Urinary bladder (tissue), 4 donors: ENCODE measurements at places on chromosomes 5 and 9. TPM values are rescaled to one million over a fixed set of nuclear protein-coding genes. Genes with fewer than 3 reads are reported as not detected.

The ADCY2 gene
- 6.5 TPM for total RNA-seq

The SLC6A3 gene
- not detected for total RNA-seq

The PCDHB2 gene
- total RNA-seq: 3.4 TPM

The TBCA gene
- 98.8 TPM for total RNA-seq

The IFNB1 gene
- not detected for total RNA-seq

The SMC5 gene
- total RNA-seq: 146 TPM

The ARHGEF28 gene
- total RNA-seq: 16.9 TPM

The RGS14 gene
- total RNA-seq: 4.7 TPM

The TEX48 gene
- not detected for total RNA-seq

DNA sequence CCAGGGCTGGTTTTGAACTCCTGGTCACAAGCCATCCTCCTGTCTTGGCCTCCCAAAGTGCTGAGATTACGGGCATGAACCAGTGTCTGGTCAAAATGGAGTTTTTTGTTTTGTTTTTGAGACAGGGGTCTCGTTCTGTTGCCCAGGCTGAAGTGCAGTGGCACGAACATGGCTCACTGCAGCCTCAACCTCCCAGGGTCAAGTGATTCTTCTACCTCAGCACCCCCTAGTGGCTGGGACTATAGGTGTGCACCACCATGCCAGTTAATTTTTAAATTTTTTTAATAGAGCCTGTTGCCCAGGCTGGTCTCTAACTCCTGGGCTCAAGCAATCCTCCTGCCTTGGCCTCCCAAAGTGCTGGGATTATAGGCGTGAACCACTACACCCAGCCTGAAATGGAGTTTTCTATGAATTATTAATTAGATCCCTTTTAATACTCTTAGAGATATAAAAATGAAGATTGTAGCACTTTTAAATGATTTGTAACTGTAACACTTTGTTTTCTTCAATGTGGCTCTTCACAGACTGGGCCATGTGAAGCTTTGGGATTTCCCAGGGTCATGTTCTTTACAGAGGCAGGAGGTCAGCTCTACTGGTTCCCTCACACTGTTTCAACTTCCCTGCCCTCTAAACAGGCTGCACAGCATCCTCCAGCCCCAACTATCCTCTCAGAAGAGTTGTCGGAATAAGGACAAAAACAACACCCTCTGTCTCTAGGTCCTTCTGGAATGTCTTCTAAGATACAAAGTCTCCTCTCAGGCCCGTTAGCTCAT lies 32.7 kb upstream of the SPARC start:
- no peak for DNase-seq

- peak; percentile 40 for DNase-seq
These were observed 134.5 kb downstream of the GNAQ start for GRCh38 chr9:77896938-77897667.

DNA sequence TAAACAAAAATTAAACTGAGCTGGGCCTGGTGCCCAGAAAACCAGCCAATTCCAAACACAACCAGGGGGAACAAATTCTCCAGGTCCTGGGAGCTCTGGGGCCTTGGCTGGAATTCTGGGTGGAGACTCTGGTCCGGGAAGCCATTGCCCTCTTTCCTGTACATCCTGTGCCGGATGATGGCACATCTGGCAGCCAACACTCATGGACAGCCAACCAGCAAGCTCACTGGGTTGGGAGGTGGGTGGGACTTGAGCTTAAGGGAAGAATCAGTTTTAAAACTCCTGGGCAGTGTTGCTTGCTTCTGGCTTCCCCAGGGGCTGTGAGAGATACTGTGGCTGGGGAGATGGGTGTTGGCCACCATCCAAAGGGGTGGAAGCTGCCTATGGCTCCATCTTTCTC lies 56.1 kb downstream of the PCDH1 start:
- no peak for DNase-seq

DNA sequence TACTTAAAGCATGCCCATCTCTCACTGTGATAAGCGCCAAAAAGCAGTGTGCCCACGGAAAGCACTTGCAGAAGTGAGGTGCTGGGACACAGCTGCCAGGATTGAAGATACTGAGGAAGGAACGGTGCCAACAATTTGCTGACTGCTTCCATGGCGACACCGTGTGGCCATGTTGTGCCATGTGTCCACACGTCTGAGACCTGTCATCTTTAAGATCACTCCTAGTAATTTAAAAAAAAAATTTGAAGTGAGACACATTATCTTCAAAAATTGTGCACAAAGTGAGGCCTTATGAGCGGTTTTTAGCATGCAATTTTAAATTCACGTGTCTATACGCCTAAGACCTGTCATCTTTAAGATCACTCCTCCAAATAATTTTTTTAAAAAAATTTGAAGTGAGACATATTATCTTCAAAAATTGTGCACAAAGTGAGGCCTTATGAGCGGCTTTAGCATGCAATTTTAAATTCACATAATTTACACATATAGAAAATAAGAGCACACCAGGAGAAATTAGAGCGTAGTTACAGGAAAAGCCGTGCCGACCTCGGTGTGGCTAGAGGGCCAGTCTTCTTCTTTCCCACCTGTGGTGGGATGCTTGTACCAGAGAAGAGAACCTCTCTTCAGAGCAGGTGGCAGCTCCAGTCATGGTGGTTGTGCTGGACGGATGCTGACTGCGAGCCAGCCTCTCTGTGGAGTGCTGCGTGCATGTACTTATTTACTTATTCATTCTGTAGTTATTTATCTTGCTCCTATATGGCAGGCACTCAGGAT lies 21.4 kb upstream of the FLT4 start:
- DNase-seq: no peak

GRCh38 chr9:130543859-130544258 lies 35.5 kb upstream of the FUBP3 start:
- no peak for DNase-seq

- DNase-seq: no peak
These were observed 311.8 kb downstream of the DNAH5 start for GRCh38 chr5:13632676-13633075.

DNA sequence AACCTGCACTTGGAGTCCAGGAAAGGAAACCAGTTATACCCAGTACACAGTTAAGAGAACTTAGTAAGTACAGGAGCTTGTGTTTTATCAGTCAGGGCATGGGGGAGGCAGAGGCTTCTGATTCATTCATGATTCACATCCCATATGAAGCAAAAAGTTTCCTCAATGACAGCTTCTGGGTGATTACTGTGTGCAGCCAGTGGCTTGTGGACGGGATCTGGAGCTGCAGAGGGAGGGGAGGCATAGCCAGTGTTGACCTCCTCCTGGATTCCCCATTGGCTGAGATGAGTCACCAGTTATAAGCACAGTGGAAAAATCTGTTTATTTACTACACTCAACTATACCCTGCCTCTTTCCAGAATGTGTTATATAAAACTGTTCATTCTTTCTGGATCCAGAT lies 17.7 kb downstream of the IL31RA start:
- DNase-seq: no peak

GRCh38 chr9:6440405-6440804 lies 27.4 kb downstream of the UHRF2 start:
- DNase-seq: no peak

- no peak for DNase-seq
These were observed 66.7 kb downstream of the DOCK2 start for GRCh38 chr5:169703813-169704212.

DNA sequence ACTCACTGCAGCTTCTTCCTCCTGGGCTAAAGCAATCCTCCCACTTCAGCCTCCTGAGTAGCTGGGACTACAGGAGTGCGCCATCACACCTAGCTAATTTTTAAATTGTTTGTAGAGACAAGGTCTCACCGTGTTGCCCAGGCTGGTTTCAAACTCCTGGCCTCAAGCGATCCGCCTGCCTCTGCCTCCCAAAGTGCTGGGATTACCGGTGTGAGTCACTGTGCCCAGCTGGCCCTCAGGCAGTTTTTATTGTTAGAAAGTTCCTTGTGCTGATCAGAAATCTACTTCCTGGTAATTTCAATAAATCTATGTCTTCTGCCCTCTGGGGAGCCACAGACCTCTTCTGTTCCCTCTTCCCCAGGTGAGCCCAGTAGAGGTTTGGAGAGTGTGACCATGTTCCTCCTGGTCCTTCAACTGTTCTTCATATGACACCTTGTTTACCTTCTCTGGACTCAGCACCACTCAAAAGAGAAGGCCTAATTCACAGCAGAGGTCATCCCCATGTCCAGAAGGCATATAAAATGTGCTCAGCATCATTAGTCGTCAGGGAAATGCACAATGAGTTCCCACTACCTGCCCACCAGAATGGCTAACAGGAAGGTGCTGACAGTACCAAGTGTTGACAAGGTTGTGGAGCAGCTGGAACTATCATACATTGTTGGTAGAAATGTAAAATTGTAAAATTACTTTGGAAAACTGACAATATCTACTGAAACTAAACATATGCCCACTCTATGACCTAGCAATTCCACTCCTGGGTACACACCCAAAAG lies 10.4 kb downstream of the TMOD1 start:
- DNase-seq: no peak

DNA sequence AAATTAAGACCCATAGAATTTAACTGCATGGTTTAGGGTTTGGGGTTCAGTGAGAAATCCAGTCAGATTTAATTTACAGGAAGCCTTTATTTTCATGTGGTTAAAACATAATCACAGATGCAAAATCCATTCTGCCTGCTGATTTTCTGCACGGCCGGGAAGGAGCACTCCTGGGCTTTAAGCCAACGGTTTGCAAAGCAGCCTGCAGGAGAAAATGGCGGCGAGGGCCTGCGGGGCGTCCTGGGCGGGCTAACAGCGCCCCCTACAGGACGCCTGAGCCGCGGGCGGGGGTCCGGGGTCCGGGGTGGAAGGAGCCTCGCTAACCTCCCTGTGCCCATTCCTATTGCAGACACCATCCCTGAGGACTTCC lies 47.6 kb downstream of the THBS4 start:
- DNase-seq: peak; percentile 23

GRCh38 chr9:127680846-127681245 lies 25.9 kb upstream of the CFAP157 start:
- DNase-seq: no peak

GRCh38 chr5:87640902-87641301 lies 228.2 kb upstream of the CCNH start:
- DNase-seq: no peak

DNA sequence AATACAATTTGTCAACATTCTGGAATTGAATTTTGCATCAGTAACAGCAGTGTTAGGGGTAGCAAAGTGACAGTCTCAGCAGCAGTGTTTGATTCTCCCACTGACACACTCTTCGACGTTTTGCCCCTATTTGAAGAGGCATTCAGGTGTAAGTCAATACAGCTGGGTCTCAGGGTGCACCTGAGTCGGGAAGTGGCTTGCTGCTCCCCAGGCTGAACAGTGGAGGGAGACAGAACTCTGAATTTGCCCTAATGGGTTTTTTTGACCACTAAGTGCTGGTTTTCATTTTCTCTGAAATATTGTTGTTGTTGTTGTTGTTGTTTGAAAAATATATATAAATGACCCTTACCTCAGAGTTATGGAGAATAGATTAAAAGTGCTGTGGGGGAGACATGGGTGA lies 223.2 kb downstream of the TLR4 start:
- no peak for DNase-seq

GRCh38 chr5:150368526-150368925 lies 11.0 kb downstream of the TCOF1 start:
- DNase-seq: no peak

DNA sequence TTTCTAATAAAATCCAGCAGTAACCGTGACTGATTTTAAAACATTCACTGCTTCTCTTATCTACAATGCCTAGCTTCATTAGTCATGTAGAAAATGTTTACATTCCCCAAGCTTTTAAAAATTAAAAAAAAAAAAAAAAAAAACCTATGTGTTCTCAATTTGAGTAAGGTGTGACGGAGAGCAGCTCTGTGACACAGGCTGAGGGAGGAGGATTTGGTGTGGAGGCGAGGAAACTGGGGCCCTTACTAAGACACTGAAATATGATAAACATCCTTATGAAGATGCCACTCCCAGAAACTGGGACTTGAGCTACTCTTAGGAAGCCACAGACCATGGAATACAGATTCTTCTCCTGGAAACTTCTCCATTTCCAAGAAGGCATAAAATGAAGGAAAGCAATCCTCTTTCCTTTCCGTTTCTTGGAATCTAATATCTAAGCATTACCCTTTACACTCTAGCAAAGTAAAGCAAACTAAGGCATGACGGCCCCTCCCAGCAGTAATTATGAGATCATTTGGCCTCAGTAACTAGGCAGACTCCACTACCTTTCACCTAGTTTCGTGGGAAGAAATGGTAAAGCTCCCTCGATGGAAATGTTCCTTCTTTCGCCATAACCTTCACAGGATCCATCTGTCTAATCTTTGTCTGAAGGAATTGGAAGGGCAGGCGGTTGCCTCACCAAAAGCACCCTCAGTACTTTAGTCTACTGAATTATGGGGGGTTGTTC lies 23.5 kb downstream of the GRAMD2B start:
- no peak for DNase-seq

GRCh38 chr5:141412854-141413539 lies at the start of gene PCDHGA10:
Gene PCDHGA10 (plus strand): TSS chr5:141412987. CDS start chr5:141413176, 189 bp downstream.
- no peak for DNase-seq

- no peak for DNase-seq
These were observed 50.3 kb downstream of the RAD50 start for GRCh38 chr5:132607095-132607494.

GRCh38 chr5:136090319-136090718 lies 42.3 kb upstream of the SMAD5 start:
- DNase-seq: no peak

GRCh38 chr9:98600631-98601030 lies 108.1 kb downstream of the GABBR2 start:
- DNase-seq: no peak

DNA sequence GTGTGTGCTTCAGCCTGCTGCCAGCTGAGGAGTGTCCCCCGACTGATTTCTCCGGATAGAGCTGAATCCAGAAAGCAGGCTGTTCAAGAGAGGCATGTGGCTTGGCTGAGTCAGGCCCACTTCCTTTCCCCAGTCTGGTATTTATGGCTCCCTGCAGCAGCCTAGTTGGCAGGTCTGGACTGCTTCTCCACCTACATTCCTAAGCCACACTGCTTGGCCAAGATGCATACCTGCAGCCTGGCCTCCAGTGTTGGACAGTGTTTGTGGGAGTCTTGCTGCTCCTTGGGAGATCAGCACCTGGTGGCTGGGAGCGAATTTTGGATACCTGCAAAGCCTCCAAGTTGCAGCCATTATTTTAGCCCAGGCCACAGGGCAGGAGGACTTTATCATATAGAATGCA lies 670.8 kb downstream of the ACTL7B start:
- no peak for DNase-seq

DNA sequence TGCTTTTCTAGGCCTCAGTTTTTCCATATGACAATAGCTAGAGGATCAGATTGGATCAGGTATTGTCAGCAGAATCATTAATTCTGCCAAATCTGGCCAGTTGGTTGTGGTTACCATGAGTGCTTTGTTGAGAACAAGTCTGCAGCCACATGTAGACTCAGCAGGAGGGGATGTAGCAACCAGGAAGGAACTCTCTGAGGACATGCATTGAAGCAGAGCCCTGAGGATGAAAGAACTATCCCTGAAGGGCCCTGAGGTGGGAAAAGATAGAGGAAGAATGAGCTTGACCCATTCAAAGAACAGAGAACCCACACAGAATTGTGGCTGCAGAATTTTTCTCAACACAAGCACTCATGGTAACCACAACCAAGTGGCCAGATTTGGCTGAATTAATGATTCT lies 60.1 kb upstream of the AFAP1L1 start:
- DNase-seq: no peak

- DNase-seq: no peak
These were observed 412.9 kb downstream of the CHSY3 start for GRCh38 chr5:130316971-130317680.
